ENCODE measurements at places on chromosomes 13 and 19. TPM values are rescaled to one million over a fixed set of nuclear protein-coding genes. Genes with fewer than 3 reads are reported as not detected.

DNA sequence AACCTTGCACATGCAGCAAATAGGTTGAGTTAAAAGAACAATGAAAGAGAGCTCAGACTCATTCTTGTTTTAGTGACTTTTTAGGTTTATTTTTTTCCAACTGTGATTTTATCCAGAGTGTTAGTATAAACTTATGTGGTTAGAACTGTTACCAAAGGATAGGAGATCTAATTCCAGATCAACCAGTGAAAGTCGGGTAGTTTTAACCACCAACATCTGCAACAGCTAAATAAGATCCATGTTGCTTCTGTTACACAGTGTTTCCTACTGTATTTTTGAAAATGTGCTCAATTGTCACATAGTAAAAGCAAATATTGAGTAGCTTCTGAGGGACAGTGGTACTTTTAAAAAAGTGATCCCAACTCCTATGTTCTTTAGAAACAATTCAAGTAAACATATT is 53.9 kb upstream of the ARGLU1 start:
- H3K27me3 ChIP-seq = peaks cover 38% of the 10 kb centered on the region
- no peak overlapping the region for H3K4me3 ChIP-seq
- H3K36me3 ChIP-seq = no peaks in the 10 kb centered on the region

DNA sequence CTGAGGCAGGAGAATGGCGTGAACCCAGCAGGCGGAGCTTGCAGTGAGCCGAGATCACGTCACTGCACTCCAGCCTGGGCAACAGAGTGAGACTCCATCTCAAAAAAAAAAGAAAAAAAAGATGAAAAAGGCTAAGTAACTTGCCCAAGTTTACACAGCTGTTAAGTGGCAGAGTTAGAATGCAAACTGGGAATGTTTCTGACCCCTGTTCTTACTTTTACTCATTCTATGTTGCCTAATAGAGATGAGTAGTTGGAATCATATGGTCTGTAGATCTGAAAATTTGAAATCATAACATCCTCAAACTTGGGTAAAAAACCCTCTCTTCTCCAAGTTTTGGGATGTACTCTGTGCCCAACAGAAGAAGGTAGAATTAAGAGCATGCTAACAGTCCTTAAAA is 235.8 kb upstream of the RFC3 start:
- DNase-seq = no peak
- H3K27me3 ChIP-seq = no peaks in the 10 kb centered on the region
- H3K36me3 ChIP-seq = no peaks in the 10 kb centered on the region
- no peak overlapping the region for H3K27ac ChIP-seq
- no peak overlapping the region for H3K4me3 ChIP-seq
- H3K4me1 ChIP-seq = no peaks in the 10 kb centered on the region

- peaks cover 9% of the 10 kb centered on the region for H3K4me1 ChIP-seq
- DNase-seq = no peak
- H3K36me3 ChIP-seq = no peaks in the 10 kb centered on the region
- peak overlapping the region; percentile 65 for H3K4me3 ChIP-seq
- H3K27ac ChIP-seq = peak overlapping the region; percentile 90
- H3K27me3 ChIP-seq = no peaks in the 10 kb centered on the region
Observed at GRCh38 chr19:3950871-3951861, 18.3 kb downstream of the NMRK2 start.

- peaks cover 19% of the 10 kb centered on the region for H3K36me3 ChIP-seq
- peaks cover 90% of the 10 kb centered on the region for H3K4me1 ChIP-seq
- peak; percentile 35 for DNase-seq
- peak overlapping the region; percentile 79 for H3K4me3 ChIP-seq
Observed at GRCh38 chr19:48329167-48329891, 4.0 kb downstream of the EMP3 start.

DNA sequence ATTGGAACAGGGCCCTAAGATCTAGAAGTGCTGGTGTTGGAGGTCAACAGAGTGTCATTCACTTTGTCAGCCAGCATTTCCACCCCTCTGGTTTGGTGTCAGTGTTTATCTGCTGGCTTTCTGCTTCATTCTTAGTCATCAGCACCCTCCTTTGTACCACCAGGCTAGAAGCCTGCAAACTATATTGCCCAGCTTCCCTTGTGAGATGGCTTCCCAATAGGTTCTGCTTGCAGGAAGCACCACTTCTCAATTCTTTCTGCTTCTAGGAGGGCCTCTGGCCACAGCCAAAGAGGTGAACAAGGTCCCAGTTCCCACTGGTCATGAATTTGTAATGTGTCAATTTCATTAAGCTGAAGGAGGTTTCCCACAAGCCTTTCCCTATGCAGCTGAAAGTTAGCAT is 36.4 kb upstream of the CALM3 start:
- no peak overlapping the region for H3K4me3 ChIP-seq
- no peak for DNase-seq

- no peak overlapping the region for H3K27ac ChIP-seq
- no peak overlapping the region for H3K4me3 ChIP-seq
- peaks cover 7% of the 10 kb centered on the region for H3K27me3 ChIP-seq
- DNase-seq = no peak
- H3K36me3 ChIP-seq = peaks cover 17% of the 10 kb centered on the region
- H3K4me1 ChIP-seq = no peaks in the 10 kb centered on the region
Observed at GRCh38 chr19:53055117-53055516, 10.6 kb downstream of the ERVV-2 start.

DNA sequence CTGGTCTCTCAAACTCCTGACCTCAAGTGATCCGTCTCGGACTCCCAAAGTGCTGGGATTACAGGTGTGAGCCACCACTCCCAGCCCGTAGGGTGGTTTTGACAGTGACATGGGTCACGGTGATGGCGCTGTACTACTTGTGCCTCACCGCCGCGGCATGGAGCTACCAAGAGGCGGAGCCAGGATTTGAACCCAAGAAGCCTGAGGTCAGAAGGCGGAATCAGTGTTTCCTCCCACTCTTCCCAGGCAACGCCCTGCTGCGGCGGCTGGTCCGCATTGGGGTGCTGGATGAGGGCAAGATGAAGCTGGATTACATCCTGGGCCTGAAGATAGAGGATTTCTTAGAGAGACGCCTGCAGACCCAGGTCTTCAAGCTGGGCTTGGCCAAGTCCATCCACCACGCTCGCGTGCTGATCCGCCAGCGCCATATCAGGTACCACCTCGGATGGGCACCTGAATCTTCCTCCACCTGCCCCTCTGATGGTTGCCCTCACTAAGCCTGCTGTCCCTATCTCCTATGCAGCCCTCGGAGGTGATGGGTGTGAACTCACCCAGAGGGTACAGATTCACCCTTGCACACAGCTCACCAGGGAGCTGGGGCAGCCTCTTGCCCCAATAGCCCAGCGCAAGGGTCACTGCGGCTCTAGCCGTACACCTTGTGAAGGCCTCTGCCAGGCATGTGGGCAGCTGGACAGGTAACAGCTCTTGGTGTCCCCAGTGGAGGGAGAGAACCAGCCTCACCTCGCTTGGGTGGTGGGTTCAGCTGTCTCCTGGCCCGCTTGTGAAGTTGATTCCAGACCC is 5.6 kb downstream of the RPS9 start:
- no peak overlapping the region for H3K27ac ChIP-seq
- no peak for DNase-seq
- H3K4me1 ChIP-seq = peaks cover 98% of the 10 kb centered on the region
- no peaks in the 10 kb centered on the region for H3K27me3 ChIP-seq
- peak overlapping the region; percentile 94 for H3K4me3 ChIP-seq

GRCh38 chr13:74931698-74932433 is 550.1 kb downstream of the TBC1D4 start:
- H3K27me3 ChIP-seq = no peaks in the 10 kb centered on the region
- H3K36me3 ChIP-seq = no peaks in the 10 kb centered on the region
- H3K4me3 ChIP-seq = no peak overlapping the region
- no peaks in the 10 kb centered on the region for H3K4me1 ChIP-seq
- no peak overlapping the region for H3K27ac ChIP-seq

GRCh38 chr13:45178349-45179162 is 22.3 kb downstream of the KCTD4 start:
- peak overlapping the region; percentile 86 for H3K27ac ChIP-seq
- H3K4me3 ChIP-seq = no peak overlapping the region
- peak; percentile 9 for DNase-seq
- peaks cover 2% of the 10 kb centered on the region for H3K36me3 ChIP-seq
- no peaks in the 10 kb centered on the region for H3K27me3 ChIP-seq
- peaks cover 30% of the 10 kb centered on the region for H3K4me1 ChIP-seq

DNA sequence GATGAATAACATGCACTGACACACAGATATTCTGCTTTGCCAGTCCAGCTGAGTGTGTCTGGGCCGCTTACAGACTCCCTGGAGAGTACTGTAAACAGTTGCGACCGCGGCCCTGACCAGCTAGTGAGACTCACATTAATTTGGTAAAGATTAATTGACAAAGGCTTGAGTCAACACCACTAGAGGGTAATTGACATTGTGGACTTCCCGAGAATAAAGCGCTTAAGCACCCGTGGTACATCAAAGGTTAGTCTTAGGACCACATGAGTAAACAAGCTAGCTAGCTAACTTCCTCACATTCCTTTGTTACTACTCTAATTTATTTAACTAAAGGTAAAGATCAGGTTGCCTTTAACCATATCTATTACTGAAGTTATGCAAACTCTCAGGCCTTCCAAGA is 624.4 kb upstream of the ARGLU1 start:
- peaks cover 3% of the 10 kb centered on the region for H3K36me3 ChIP-seq
- H3K27ac ChIP-seq = no peak overlapping the region
- no peaks in the 10 kb centered on the region for H3K27me3 ChIP-seq
- no peaks in the 10 kb centered on the region for H3K4me1 ChIP-seq

- DNase-seq = peak; percentile 42
- no peak overlapping the region for H3K27ac ChIP-seq
- H3K4me1 ChIP-seq = peaks cover 36% of the 10 kb centered on the region
- H3K27me3 ChIP-seq = no peaks in the 10 kb centered on the region
Observed at GRCh38 chr13:95296326-95296925, 4.8 kb downstream of the ABCC4 start.

DNA sequence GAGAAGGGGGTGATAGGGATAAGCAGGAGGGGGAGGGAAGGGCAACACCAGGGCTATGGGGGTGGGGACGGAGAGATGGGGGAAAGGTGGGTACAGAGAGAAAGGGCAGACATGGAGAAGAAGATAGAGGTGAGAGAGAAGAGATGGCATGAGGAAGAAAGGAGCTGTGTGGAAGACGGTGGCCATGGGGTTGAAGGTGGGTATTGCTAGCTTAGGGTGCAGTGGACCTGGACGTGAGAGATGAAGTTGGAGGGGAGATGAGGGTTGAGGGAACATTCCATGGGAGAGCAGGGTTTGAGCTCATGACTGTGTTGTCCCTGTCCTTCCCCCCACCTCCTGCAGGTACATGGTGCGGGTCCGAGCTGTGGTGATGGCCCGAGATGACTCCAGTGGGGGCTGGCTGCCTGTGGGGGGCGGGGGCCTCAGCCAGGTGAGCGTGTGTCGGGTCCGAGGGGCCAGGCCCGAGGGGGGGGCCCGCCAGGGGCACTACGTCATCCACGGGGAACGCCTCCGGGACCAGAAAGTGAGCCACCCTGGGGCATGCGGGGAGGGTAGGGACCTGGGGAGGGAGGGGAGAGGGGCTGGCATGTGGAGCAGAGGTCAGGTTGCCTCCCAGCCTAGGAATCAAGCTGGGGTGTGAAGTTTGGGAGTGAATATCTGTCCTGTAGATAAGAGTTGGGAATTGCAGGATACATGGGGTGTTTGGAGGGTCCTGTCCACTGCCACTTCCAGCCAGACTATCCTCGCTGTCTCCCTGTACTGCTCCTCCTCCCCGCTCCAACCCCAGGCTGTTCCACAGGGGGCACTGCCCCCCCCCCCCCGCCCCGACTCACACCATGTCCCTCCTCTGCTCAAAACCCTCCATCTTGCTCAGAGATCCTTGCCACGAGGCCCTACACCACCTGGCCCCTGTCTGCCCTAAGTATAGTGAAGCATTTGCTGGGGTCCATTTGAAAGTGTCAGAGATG is 1.7 kb downstream of the SPRED3 start:
- peaks cover 29% of the 10 kb centered on the region for H3K27me3 ChIP-seq
- peak overlapping the region; percentile 3 for H3K27ac ChIP-seq
- H3K4me1 ChIP-seq = peaks cover 39% of the 10 kb centered on the region
- H3K4me3 ChIP-seq = peak overlapping the region; percentile 76

- H3K36me3 ChIP-seq = no peaks in the 10 kb centered on the region
- H3K27ac ChIP-seq = no peak overlapping the region
- H3K4me1 ChIP-seq = no peaks in the 10 kb centered on the region
- DNase-seq = no peak
- no peaks in the 10 kb centered on the region for H3K27me3 ChIP-seq
Observed at GRCh38 chr13:40692946-40693345, 26.5 kb upstream of the FOXO1 start.

DNA sequence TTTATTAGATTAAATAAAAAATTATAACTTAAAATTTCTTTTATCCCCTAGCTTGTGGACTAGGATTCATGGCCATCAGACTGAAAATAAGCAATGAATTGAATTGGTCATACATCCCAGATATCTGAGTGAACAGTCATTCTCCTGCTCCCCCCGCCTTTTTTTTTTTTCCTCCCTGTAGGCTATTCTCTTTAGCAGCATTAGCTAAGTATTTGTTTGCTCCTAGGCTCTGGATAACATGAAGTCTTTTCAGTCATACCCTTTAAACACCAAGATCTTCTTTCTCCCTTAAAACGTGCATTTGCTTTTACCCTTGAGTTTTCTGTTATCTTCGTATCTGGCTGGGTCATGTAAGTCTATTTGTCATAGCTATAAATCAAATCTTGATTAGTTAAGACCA is 866.7 kb upstream of the SPRY2 start:
- H3K4me1 ChIP-seq = no peaks in the 10 kb centered on the region
- H3K27ac ChIP-seq = no peak overlapping the region
- H3K4me3 ChIP-seq = no peak overlapping the region
- no peaks in the 10 kb centered on the region for H3K27me3 ChIP-seq

GRCh38 chr19:10290357-10290875 is 664 bp downstream of the ICAM5 start:
- DNase-seq = peak; percentile 31

DNA sequence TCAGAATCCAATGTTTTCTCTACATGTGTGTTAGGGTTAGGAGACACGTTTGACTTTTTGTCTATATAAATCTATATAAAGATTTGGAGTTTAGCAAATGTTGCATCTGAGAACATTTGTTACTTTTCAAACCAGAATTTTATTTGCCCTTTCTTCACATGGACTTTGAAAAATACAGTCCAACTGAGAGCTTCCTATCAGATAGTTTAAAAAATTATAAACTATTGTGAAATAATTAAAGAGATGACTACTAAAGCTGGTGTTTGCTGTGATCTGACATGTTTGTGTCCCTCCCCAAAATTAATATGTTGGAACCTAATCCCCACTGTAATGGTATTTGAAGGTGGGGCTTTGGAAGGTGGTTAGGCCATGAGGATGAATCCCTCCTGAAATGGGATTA is 297.1 kb downstream of the ITGBL1 start:
- H3K27me3 ChIP-seq = peaks cover 14% of the 10 kb centered on the region
- no peak for DNase-seq
- no peaks in the 10 kb centered on the region for H3K36me3 ChIP-seq
- H3K4me1 ChIP-seq = no peaks in the 10 kb centered on the region

- no peak overlapping the region for H3K4me3 ChIP-seq
- no peak for DNase-seq
- H3K4me1 ChIP-seq = peaks cover 7% of the 10 kb centered on the region
Observed at GRCh38 chr13:76683854-76684253, 202.4 kb downstream of the KCTD12 start.

- DNase-seq = no peak
- no peak overlapping the region for H3K27ac ChIP-seq
- no peaks in the 10 kb centered on the region for H3K27me3 ChIP-seq
- H3K4me3 ChIP-seq = no peak overlapping the region
- H3K36me3 ChIP-seq = no peaks in the 10 kb centered on the region
Observed at GRCh38 chr19:17340302-17340870, 3.0 kb downstream of the GTPBP3 start.

Gene WASF3
- total RNA-seq = 0.17 TPM

Gene NKPD1
- total RNA-seq = 0.70 TPM

Gene ZNF91
- 42.9 TPM for total RNA-seq

Gene ZFR2
- not detected for total RNA-seq

Gene CBLC
- total RNA-seq = not detected

Gene IGFL3
- total RNA-seq = not detected

Gene ZNF667
- total RNA-seq = 4.6 TPM

Data from activated T-cell treated with anti-CD3 and anti-CD28 coated beads, Interleukin-2, amount 50 U/mL, for 72 hours (primary cell).